Activated CD4-positive, alpha-beta memory T cell treated with anti-CD3 and anti-CD28 coated beads for 36 hours (primary cell): ENCODE measurements at places on chromosomes 1 and 21. TPM values are rescaled to one million over a fixed set of nuclear protein-coding genes. Genes with fewer than 3 reads are reported as not detected.
A peak's percentile ranks its signal among the peaks of the same experiment; 100 is the strongest.

- H3K36me3 ChIP-seq, result no peaks in the 10 kb centered on the region
- peaks cover 5% of the 10 kb centered on the region for H3K27me3 ChIP-seq
- DNase-seq, result no peak
- no peak overlapping the region for H3K27ac ChIP-seq
These were observed 8.6 kb downstream of the UBE2U start for GRCh38 chr1:64212031-64212430.

DNA sequence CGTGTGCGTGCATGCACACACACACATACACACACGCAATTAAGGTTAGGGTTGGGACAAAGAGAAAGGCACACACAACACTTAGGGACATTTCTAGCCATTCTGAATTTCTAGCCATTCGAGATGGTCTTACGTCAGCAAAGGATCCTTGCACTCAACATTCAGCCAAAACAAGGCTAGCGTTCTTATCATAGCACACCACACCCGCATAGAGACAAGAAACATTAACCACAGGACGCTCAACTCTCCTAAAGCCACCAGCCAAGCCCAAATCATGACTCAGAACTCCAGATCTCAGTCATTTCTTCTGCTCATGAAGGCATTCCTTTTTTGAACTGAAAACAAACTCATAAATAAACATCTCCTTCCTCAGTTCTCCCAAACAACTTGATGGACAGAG lies 106.8 kb downstream of the LMO4 start:
- peaks cover 10% of the 10 kb centered on the region for H3K4me1 ChIP-seq
- DNase-seq, result peak; percentile 36
- peaks cover 6% of the 10 kb centered on the region for H3K27me3 ChIP-seq
- H3K36me3 ChIP-seq, result no peaks in the 10 kb centered on the region
- no peak overlapping the region for H3K27ac ChIP-seq
- no peak overlapping the region for H3K4me3 ChIP-seq

- H3K36me3 ChIP-seq, result no peaks in the 10 kb centered on the region
- no peak overlapping the region for H3K27ac ChIP-seq
- H3K27me3 ChIP-seq, result no peaks in the 10 kb centered on the region
These were observed 21.6 kb downstream of the RIT1 start for GRCh38 chr1:155889566-155889965.

- no peak overlapping the region for H3K27ac ChIP-seq
- H3K27me3 ChIP-seq, result no peaks in the 10 kb centered on the region
- no peak overlapping the region for H3K4me3 ChIP-seq
These were observed 65.7 kb upstream of the ECE1 start for GRCh38 chr1:21355956-21356355.

DNA sequence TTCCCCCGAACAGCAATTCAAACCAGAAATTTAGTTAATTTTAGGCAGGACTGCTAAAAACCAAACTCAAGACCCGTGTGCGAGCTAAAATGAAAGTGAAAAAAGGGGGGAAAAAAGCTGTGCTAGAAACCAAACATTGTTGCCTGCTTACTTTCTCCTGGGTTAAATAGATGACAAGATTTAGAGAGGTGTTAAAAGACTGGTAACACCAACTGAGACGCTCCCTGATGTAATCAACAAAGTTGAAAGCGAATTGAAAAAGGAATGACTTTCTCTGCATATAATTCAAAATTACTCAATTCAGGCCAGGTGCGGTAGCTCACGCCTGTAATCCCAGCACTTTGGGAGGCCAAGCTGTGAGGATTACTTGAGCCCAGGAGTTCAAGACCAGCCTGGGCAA lies 6.8 kb downstream of the CDCA8 start:
- peaks cover 17% of the 10 kb centered on the region for H3K4me1 ChIP-seq
- peak overlapping the region; percentile 42 for H3K27ac ChIP-seq
- H3K4me3 ChIP-seq, result no peak overlapping the region
- H3K27me3 ChIP-seq, result no peaks in the 10 kb centered on the region
- H3K36me3 ChIP-seq, result peaks cover 71% of the 10 kb centered on the region

DNA sequence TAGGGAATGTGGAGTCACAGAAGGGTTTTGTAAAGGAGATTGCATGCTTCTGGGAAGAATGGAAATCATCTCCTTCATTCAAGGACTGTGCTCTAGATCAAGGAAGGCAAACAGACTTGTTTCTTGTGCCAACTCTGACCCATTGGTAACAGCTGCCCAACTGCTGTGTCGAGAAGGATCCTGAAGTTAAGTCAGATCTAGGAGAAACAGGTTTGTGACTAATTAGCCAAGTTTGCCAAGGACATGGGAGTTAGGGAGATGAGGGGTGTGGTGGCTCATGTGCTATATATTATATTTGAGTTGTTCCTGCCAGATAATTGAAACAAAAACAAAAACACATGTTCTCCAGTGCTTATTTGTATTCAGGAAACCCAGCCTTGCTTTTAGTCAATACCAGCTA lies 251.2 kb upstream of the USP24 start:
- no peaks in the 10 kb centered on the region for H3K27me3 ChIP-seq
- H3K27ac ChIP-seq, result no peak overlapping the region
- no peak overlapping the region for H3K4me3 ChIP-seq
- no peaks in the 10 kb centered on the region for H3K4me1 ChIP-seq
- no peak for DNase-seq
- H3K36me3 ChIP-seq, result no peaks in the 10 kb centered on the region

GRCh38 chr1:75632350-75632949 lies 21.5 kb upstream of the SLC44A5 start:
- H3K36me3 ChIP-seq, result no peaks in the 10 kb centered on the region
- no peaks in the 10 kb centered on the region for H3K4me1 ChIP-seq
- peaks cover 12% of the 10 kb centered on the region for H3K27me3 ChIP-seq

GRCh38 chr1:10475510-10475909 lies 760 bp downstream of the PEX14 start:
- H3K27me3 ChIP-seq, result no peaks in the 10 kb centered on the region

GRCh38 chr1:19617376-19617775 lies 26.7 kb upstream of the NBL1 start:
- no peak for DNase-seq
- H3K4me3 ChIP-seq, result no peak overlapping the region
- no peaks in the 10 kb centered on the region for H3K27me3 ChIP-seq
- no peak overlapping the region for H3K27ac ChIP-seq
- peaks cover 13% of the 10 kb centered on the region for H3K36me3 ChIP-seq

DNA sequence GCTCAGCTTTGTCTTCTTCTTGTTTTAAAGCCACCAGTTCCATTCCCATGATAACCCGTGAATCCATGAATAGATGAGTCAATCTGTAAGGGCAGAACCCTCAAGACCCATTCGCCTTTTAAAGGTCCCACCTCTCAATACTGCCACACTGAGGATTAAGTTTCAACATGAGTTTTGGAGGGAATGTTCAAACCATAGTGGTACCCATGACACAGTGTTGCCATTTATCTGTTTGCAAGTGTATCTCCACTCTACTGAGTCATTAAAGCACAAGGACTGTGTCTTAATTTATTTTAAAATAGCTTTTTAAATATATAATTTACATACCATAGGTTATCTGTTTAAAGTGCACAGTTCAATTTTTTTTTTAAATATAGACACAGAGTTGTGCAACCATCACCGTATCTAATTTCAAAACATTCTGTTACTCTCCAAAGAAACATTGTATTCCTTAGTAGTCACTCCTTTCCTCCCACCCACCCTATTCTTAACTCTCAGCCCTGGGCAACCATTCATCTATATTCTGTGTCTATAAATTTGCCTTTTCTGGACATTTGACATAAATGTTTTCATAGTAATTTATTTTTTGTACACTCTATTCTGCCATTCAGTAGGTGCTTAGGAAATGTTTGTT lies 4.8 kb upstream of the IL24 start:
- peaks cover 68% of the 10 kb centered on the region for H3K4me1 ChIP-seq
- H3K27ac ChIP-seq, result no peak overlapping the region
- DNase-seq, result no peak

DNA sequence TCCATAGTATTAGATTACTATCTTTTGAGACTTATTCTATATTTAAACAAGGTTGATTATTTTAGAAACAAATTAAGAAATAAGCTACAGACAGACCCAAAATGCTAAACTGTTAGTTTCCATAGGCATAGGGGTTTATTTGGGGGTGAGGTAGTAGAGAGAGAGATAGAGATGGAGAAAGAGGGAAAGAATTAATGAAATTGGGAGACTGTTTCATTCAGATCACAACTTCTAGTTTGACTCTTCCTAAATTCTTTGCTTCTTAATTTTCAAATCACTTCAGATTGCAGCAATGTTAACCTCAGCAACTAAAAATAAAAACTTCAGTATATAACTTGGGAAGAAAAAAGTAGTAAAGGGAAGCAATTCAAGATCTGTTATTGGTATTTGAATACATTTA lies 3.4 kb downstream of the JUN start:
- peaks cover 10% of the 10 kb centered on the region for H3K36me3 ChIP-seq
- H3K4me1 ChIP-seq, result peaks cover 18% of the 10 kb centered on the region
- H3K27ac ChIP-seq, result no peak overlapping the region
- H3K4me3 ChIP-seq, result no peak overlapping the region

DNA sequence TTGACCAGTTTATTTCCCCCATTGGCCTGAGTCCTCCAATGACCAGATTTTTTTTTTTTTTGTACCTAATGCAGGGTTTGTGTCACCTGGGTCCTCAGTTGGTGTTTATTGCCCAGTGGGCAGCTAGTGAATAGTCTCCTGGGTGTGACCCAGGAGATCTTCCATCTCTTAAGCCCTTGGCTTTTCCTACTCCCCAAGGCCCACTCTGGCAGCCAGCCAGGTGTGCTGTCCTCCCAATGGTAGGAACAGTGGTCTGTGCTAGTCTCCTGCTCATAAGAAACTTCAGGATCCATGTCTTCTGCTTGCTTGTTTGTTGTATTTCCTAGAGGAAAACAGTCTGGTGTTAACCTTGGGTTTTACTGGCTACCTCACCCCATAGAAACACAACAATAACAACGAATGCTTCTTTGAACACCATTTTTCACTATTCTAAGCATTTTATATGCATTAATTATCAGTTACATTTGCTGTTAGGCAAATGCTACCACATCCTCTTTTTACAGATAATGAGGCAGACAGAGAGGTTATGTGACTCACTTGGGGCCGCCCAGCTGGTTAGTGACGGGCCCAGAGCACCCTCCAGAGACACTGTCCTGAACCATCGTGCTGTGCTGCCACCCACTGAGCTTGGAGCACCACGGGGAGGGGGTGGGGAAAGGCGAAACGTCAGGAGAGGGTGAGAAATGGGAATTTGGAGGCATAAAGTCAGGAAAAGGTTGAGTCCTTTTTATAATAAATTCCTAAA lies 107.5 kb downstream of the HIVEP3 start:
- no peak overlapping the region for H3K4me3 ChIP-seq
- peak overlapping the region; percentile 47 for H3K27ac ChIP-seq
- no peaks in the 10 kb centered on the region for H3K27me3 ChIP-seq

- no peak overlapping the region for H3K27ac ChIP-seq
- no peaks in the 10 kb centered on the region for H3K4me1 ChIP-seq
- H3K27me3 ChIP-seq, result peaks cover 9% of the 10 kb centered on the region
- no peak overlapping the region for H3K4me3 ChIP-seq
- DNase-seq, result no peak
These were observed 34.7 kb upstream of the ERO1B start for GRCh38 chr1:236316437-236316836.

- no peaks in the 10 kb centered on the region for H3K27me3 ChIP-seq
- H3K4me1 ChIP-seq, result peaks cover 19% of the 10 kb centered on the region
- H3K27ac ChIP-seq, result no peak overlapping the region
- peak; percentile 25 for DNase-seq
- H3K36me3 ChIP-seq, result no peaks in the 10 kb centered on the region
- H3K4me3 ChIP-seq, result no peak overlapping the region
These were observed 14.4 kb downstream of the FRRS1 start for GRCh38 chr1:99751877-99752504.

- no peaks in the 10 kb centered on the region for H3K4me1 ChIP-seq
- DNase-seq, result no peak
- H3K36me3 ChIP-seq, result no peaks in the 10 kb centered on the region
- no peak overlapping the region for H3K27ac ChIP-seq
- H3K27me3 ChIP-seq, result peaks cover 5% of the 10 kb centered on the region
These were observed 12.3 kb downstream of the SLC44A3 start for GRCh38 chr1:94832446-94832845.

GRCh38 chr1:246165826-246166709 lies 341.0 kb downstream of the SMYD3 start:
- no peak for DNase-seq
- no peak overlapping the region for H3K4me3 ChIP-seq
- no peak overlapping the region for H3K27ac ChIP-seq
- no peaks in the 10 kb centered on the region for H3K4me1 ChIP-seq
- no peaks in the 10 kb centered on the region for H3K27me3 ChIP-seq
- peaks cover 5% of the 10 kb centered on the region for H3K36me3 ChIP-seq

- no peak overlapping the region for H3K4me3 ChIP-seq
- peaks cover 5% of the 10 kb centered on the region for H3K4me1 ChIP-seq
- H3K27ac ChIP-seq, result no peak overlapping the region
- no peaks in the 10 kb centered on the region for H3K36me3 ChIP-seq
These were observed 24.3 kb upstream of the LAPTM5 start for GRCh38 chr1:30781906-30782305.

DNA sequence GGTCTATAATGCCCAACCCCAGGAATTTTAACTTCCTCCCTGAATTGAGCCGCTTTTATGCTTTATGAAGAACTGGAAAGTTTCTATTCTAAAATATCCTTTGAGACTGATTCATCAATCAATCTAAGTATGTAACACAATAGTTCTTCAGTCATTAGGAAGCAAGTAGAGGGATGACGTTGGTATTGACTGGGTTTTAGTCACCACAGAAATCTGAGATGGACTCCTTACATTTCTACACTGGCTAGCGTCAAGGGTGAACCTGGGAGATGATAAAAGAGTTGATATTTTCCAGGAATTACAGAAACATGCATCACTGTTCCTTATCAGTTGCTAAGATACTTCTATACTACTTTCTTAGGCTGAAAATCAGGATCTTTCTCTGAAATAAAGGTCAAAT lies 308.0 kb downstream of the HMCN1 start:
- H3K4me1 ChIP-seq, result no peaks in the 10 kb centered on the region
- H3K36me3 ChIP-seq, result no peaks in the 10 kb centered on the region

GRCh38 chr1:38686167-38686926 lies 173.2 kb downstream of the RRAGC start:
- peaks cover 23% of the 10 kb centered on the region for H3K27me3 ChIP-seq
- H3K4me3 ChIP-seq, result no peak overlapping the region
- no peak overlapping the region for H3K27ac ChIP-seq
- no peak for DNase-seq
- no peaks in the 10 kb centered on the region for H3K4me1 ChIP-seq
- no peaks in the 10 kb centered on the region for H3K36me3 ChIP-seq

The RBM11 gene
- total RNA-seq, result 1.5 TPM

The REN gene
- total RNA-seq, result not detected

The LAMB3 gene
- total RNA-seq, result 14.6 TPM

The LIPI gene
- total RNA-seq, result not detected

The TNFSF4 gene
- total RNA-seq, result 0.58 TPM

The FCGR3B gene
- total RNA-seq, result not detected

The DSCAM gene
- total RNA-seq, result not detected

The KCNT2 gene
- not detected for total RNA-seq

The DDAH1 gene
- not detected for total RNA-seq

The S1PR1 gene
- 140 TPM for total RNA-seq

The TDRD10 gene
- not detected for total RNA-seq

The TMEM82 gene
- total RNA-seq, result not detected

The OPRD1 gene
- total RNA-seq, result not detected
